ENCODE measurements at places on chromosomes 3 and 15.

GRCh38 chr3:98013411-98014267 lies 21.5 kb downstream of the GABRR3 start:
- DNase-seq, result peak; percentile 67

GRCh38 chr3:89043406-89043932 lies 64.0 kb upstream of the EPHA3 start:
- DNase-seq, result no peak

GRCh38 chr3:142888099-142888480 lies 793 bp downstream of the PCOLCE2 start:
- no peak for DNase-seq

DNA sequence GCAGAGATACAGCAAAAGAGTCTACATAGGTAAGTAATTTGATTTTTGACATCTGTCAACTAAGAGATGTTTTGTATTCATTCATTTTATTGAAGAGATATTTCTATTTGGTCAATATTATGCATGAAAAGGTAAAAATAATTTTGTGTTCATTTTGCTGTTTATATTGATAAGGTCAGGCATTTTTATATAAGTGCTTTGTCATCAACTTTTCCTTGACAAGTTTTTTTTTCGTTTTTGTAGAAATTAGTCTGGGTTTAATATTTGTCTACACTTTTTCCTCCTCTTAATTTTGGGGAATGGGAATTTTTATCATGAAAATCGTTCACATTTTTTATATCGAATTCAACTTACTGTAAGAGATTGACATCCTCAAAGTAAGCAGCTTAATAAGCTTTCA lies 67.7 kb downstream of the STT3B start:
- no peak for DNase-seq

DNA sequence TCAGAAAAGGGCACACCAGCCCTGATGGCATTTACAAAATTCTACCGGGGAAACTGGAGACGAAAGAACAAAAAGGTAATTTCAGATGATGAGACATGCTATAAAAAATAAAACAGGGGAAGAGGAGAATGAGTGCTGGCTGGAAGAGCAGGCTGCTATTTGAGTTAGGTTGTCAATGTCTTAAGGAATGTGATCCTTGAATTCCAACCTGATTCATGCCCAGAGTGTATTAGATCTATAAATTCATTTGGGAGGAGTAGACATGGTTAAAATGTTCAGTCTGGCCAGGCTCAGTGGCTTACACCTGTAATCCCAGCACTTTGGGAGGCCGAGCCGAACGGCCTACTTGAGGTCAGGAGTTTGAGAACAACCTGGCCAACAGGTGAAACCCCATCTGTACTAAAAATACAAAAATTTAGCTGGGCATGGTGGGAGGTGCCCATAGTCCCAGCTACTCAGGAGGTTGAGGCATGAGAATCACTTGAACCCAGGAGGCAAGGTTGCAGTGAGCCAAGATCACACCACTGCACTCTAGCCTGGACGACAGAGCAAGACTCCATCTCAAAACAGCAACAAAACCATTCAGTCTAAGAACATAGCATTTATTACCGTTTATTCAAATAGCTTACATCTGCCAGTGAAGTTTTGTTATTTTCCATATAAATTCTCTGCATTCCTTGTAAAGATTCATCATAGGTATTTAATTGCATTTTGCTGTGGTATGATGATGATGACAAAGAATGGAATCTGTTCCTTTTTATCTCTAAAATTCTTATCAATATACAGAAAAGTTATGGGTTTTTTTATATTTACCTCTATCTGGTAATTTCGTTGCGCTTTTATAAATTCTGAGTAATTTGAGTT lies 126.7 kb upstream of the NR2E3 start:
- DNase-seq, result no peak

- DNase-seq, result no peak
Measured at GRCh38 chr15:76286271-76286879, 24.9 kb downstream of the ETFA start.

DNA sequence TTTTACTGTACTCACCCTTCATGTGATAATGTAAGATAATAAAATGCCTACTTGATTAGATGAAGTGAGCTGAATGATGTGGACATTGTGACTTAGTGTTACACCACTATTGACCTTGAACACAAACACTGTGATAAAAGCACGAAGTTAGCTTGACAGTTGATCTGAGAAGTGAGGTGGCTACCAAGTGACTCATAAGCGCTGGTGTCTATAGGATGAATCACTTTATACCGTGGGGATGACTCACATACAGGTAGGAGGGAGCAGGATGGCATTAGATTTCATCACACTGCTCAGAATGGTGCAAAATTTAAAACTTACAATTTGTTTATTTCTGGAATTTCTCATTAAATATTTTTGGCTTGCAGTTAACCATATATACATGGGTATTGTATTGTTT lies 174.7 kb upstream of the CNTN3 start:
- DNase-seq, result no peak

DNA sequence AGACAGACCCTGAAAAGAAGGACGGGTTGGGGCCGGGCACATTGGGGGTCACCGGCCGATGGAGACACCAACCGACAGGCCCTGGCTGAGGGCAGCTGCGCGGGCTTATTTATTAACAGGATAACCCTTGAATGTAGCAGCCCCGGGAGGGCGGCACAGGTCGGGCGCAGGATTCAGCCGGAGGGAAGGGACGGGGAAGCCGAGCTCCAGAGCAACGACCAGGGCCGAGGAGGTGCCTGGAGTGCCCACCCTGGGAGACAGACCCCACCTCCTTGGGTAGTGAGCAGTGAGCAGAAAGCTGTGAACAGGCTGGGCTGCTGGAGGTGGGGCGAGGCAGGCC lies 2.2 kb upstream of the LSMEM2 start:
- no peak for DNase-seq

DNA sequence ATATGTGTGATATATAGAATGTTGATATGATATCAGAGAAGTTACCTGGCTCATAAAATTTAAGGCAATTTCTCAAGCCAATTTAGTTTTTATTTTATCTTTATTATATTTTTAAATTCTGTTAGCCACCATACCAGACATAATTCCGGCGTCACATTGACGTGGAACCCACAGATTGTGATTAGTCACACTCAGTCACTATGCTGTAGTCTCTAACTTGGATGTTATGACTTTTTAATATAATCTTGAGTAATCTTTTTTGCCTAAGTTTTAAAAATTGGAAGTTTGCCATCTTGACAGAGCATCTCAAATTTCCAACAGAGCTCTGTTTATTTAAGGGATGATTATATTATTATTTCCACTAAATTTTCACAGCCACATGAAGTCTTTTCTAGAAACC lies 9.7 kb upstream of the DCLK3 start:
- no peak for DNase-seq

- DNase-seq, result no peak
Measured at GRCh38 chr15:67968564-67968963, 85.6 kb upstream of the PIAS1 start.

DNA sequence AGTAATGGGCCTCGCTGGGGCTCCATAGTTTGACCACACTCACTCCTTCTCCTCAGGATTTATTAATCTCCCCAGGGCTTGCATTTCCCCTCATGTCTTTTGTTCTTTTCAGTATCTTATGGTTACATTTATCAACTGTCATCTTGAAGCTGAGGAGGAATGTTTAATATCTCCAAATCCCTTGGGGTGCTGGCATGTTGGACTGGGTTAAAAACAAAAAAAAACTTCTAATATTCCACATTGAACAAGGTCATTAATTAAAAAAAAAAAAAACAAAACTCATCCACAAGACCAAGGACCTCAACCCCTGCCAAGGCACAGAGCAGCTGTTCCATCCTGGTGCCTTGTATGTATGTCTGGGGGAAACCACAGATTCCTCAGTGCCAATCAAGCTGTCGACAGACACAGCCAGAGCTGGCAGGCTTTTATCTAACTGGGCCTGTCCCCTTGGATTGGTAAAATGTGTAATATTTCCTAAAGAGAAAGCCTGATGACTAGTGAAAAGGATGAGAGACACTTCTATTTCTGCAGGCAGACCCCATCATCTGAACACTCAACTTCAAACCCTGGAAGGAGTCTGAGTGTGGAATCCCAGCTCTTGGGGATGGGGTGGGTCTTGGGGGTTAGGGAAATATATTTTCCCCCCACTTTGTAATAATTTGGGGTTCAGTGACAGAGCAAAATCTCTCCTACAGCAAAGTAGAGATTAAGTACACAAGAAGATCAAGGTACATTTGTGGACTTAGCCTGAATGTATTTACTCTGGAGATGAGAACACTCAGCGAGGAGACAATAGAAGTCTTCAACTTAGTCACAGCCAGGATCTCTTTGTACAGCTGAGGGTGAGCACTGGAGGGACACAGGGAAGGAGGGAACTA lies 69.1 kb downstream of the TTC23 start:
- no peak for DNase-seq

- no peak for DNase-seq
Measured at GRCh38 chr3:61966200-61966599, 404.8 kb downstream of the PTPRG start.

GRCh38 chr3:136606990-136607389 lies 145.2 kb downstream of the STAG1 start:
- DNase-seq, result no peak

GRCh38 chr3:104886220-104886995 lies 480.3 kb upstream of the ALCAM start:
- no peak for DNase-seq

DNA sequence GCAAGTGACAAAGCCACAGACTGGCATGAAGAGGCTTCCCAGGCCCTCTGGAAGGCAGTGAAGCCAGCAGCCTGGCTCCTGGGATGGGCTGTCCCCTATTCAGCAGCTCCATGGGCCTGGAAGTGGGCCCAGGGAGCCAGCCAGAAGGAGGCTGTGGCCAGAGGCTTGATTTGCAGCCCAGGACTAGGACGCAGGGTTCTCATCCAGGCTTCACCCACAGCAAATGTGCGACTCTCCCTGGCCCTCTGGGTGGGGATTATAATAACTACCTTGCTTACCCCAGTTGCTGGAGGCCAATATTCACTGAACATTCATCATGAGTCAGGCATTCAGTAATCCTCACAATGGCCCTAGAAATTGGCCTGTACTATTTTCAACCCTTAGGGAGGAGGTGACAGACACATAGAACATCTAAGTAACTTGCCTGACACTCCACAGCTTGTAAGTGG lies 24.6 kb upstream of the SRP14 start:
- no peak for DNase-seq

DNA sequence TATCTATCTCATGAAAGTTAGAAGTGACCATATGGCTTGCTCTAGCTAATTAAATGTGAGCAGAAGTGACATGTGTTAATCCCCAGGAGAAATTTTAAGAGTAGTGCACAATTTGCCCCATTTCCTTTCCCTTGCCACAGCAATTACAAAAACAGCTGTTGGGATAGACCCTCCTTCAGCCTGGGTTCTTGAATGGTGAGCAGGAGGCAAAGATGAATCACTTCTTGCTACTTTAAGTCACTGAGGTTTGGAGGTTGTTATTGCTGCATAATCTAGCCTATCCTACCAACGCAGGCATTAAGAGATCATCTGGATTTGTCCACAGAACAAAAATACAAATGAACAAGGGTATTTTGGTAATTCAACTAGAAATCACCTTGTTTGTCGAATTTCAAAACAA lies 51.7 kb upstream of the CAPN7 start:
- DNase-seq, result no peak

DNA sequence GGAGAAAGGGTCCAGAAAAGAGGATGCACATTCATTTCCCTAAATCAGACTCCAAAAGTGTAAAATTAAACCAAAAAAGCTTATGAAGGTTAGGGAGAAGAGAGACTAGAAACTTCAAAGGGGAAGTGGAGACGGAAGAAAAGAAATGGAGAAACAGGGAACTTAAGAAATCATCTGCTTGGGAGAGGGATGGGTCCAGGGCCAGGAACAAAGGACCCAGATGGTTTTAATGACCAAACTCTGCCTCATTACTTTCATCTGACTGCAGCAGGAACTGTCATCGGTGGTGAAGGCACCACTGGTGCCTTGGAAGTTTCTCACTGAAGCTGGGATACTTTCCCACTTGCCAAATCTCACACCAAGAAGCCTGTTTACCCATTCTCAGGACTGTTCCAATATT lies 70.5 kb upstream of the SLC4A7 start:
- no peak for DNase-seq

DNA sequence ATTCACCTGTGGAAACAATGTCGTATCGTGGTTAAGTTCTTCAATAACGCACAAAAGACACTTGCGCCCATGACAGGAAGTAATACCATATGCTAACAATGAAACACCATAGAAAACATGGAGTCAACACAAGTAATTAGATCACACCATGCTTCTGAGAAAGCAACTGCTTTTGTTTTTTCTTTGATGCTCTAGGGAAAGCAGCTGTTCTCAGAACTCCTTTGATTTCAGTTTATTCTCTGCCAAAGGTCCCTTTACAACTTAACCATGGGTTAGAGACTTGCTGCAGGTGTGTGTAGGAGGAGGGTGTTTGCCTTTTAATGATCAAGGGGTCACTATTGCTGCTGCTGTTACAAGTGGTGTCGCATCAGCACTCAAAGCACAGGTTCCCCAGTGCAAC lies 324.0 kb upstream of the SLCO3A1 start:
- DNase-seq, result no peak
